NCI-H1105 treated with DMSO at 0.1 percent for 48 hours (cell line): ENCODE measurements at places on chromosomes 2 and 18.

DNA sequence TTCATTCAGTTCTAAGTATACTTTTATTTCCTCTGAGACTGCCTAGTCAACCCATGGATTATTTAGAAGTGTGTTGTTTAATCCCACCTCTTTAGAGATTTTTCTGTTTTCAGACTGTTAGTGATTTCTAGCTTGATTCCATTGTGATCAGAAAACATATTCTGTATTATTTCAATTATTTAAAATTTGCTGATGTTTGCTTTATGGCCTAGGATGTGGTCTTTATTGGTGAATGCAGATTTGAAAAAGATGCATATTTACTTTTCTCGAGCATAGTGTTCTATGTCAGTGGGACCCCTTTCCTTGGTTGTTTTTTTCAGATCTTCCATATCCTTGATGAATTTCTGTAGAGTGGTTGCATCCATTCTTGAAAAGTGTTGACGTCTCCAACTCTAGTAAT is 487.2 kb upstream of the HS6ST1 start:
- no peak for DNase-seq

GRCh38 chr18:41324934-41325333 is 630.1 kb upstream of the PIK3C3 start:
- no peak for DNase-seq

DNA sequence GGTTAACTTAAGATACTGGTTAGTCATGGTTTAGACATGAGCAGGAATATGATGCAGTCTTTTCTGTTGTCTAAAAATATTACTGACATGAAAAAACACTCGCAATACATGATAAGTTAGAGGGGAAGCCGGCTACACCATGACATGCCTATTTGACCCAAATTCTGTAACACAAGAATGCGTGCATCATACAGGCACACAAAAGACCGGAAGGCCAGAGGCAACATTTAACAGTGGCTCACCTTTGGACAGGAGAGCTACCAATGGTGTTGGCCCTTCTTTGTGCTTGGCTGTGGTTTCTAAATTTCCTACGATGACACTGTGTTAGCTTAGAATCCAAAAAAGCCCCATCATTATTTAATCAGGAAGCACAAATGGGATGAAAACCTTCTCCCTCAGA is 4.1 kb downstream of the PARD6G start:
- DNase-seq = no peak

DNA sequence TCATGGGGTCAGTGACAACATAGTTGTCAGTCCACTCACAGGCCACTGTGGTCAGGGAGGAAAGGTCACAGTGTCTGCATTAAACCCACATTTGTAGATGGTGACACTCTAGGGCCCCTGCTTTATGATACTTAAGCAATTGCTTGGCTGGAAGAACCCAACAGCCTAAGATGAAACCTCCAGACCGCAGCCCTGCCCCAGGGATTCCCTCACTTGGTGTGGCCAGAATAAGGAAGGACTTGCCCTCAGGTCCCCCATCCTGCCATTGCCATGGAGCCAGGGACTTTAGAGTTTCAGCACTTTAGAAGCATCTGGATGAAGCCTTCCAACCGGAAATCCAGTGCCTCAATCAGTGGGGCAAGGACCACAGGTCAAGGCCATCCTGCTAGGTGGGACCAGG is 63.9 kb upstream of the LAPTM4A start:
- no peak for DNase-seq

DNA sequence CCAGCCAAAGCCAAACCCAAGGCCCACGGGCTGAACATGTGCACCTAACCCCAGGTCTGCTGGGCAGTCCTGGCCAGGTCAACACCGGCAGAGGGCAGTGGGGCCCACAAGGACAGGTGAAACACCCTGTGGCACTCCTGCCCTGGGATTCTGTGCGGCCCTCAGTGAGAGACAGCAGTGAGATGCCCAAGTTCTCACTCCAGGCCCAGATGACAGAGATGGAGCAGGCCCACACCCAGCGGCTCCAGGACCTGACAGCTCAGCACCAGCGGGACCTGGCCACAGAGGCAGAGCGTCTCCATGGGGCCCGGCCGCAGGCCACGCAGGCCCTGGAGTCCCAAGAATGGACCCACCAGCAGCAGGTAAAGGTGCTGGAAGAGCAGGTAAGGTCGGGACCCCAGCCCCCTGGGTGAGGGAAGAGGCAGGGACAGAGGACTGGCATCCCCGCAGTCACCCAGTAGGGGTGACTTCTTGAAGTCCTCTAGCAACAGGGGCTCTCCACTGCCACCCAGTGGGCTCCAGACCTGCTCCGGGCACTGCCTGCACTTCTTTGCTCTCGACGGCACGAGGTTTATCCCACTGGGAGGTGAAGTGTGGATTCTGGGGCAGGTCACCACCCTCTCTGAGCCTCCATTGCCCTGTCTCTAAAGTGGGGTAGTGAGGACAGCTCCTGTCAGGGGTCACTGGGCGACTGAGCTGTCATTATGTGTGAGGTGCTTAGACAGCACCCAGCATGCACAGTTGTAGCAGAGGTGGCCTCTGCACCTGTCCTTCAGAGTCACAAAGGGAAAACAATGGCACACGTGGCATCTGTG is 8.8 kb upstream of the SNED1 start:
- DNase-seq = no peak
